ENCODE measurements at places on chromosomes 13 and 19.

- no peak for DNase-seq
Measured at GRCh38 chr19:35713904-35714495, 3.8 kb upstream of the KMT2B start.

GRCh38 chr19:55621673-55622231, 2.6 kb downstream of the ZNF784 start:
- no peak for DNase-seq

- DNase-seq: no peak
Measured at GRCh38 chr19:53877361-53877766, 4.6 kb upstream of the PRKCG start.

DNA sequence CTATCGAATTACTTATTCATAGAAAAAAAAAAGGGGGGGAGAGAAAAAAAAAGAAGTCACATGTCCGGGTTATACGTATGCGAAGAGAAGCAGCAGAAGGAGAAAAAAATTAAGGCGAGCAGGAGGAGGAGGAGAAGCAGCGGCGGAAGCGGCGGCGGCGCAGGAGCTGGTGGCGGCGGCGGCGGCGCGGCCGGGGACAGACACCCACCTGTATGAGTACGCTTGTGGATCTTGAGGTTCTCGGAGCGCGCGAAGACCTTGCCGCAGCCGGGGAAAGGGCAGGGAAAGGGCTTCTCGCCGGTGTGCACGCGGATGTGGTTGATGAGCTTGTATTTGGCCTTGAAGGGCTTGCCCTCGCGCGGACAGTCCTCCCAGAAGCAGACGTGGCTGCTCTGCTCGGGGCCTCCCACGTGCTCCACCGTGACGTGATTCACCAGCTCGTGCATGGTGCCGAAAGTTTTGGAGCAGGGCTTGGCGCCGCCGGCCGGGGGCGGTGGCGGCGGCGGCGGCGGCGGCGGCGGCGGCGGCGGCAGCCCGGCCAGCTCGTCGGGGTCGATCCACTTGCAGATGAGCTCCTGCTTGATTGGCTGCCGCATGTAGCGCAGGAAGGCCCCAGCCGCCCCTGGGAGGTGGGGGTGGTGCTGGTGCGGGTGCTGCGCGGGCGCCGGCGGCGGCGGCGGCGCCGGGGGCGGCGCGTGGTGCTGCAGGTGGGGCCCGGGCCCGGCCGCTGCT, 1.5 kb downstream of the ZIC5 start:
- DNase-seq: peak; percentile 88

- no peak for DNase-seq
Measured at GRCh38 chr19:5949792-5950305, 28.1 kb downstream of the RANBP3 start.

All from osteocyte (in vitro differentiated cells).